GM12892 (cell line): ENCODE measurements at places on chromosomes 3 and 15.
A peak's percentile ranks its signal among the peaks of the same experiment; 100 is the strongest.

DNA sequence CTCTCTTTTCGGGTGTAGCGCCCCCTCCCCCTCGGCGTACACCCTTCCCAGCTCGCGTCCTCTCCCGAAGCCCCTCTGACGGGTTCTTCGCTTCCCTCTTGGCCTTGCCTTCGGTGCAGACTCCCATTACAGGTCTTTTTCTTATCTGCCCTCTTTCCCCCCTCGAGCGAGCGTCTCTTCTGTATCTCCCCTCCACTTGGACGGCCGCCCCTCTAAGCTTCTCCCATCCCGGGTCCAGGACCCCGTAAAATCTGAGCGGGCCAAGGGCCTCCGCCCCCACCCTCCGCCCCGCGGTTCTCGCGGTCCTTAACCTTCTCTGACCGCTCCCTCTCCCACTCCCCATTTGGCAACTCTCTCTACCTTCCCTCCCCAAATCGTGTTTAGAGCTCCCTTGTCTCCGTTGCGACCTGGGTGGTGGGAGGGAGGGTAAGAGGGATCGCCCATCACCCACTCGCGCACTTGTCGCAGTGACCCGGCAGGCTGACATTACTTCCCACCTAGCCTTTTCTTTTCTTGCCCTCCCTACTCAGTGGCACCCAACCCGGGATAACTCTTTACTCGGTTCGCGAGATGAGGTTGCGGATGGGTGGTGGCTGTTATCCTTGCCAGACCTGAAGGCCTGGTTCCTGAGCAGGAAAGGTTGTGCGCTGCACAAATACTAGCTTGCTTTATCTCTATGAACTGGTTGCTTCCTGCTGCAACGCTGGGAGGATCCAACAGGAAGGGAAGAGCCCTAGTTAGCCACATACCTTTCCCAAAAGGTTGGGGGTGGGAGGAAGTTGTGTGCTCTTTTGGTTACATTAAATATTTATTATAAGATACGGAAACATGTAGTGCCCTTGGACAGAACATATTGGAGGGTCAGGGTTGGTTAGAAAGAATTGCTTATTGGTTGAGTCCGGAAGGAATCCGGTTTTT lies 922 bp downstream of the RAB11A start:
- DNase-seq = no peak

DNA sequence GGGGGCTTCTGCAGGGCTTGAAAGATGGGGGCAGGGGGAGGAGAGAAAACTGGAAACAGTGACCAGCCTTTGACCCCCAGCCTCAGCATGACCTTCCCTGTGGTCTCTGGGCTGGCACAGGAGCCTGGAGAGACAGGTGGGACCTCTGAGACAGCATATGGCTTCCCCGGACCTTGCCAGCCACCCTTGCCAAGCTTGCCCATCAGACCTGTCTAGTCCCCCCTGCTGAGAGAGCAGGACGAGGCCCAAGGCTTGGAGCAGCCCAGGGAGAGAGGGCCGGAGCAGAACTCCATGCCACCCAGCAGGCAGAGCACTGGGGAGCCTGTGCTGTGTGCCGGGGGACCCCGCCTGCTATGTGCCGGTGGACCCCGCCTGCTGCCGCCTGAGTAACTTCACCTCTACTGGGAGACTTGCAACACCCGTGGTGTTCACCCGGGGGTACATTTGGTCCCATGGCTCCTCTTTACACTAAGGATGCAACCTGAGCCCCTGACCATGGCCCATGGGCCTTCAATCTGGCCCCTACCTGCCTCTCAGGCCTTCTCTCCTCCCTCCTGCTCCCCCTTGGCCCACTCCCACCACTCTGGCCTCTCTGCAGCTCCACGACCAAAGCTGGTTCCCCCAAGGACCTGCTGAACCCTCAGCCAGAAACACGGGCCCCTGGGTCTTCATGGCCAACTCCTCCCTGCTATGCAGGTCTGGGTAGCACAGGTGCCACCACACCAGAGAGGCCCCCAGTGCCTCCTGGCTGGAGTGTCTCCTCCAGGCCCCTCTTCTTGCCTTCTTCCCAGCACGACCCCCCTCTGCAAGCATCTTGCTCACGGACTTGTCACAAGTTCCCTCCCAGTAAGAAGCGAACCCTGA lies 21.1 kb upstream of the SLC41A3 start:
- peak; percentile 9 for DNase-seq

DNA sequence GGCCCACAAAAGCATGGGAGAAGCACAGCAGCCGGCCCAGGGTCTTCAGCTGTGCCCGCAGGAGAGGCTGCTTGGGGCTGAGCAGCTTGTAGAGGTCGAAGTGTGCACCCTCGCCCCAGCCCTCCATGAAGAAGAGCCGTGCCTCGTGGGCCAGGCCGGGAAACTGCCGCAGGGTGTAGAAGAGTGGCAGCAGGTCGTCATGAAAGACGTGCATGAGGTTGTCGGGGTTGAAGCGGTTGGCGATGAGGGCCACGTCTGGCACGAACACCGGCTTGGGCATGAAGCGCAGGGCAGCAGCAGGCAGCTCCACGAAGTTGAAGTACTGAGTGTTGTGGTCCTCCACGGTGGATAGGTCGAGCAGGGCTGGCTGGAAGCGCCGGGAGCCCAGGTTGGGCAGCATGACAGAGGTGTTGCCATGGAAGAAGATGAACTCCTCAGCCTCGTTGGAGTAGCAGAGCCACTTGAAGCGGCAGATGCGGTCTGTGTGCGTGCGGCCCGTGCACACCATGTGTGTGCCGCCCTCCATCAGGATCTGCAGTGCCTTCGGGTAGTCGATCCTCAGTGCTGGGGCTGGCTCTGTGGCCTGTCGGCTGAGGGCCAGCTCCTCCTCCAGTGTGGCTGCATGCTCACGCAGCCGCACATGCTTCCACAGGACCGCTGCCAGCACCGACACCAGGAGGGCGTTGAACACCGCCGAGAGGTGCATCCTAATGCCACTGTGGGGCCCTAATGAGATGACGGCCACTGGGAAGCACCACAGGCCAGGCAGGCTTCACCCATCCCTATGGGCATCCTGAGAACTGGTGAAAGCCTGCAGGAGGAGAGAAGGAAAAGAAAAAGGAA lies 24.9 kb downstream of the POMGNT2 start:
- no peak for DNase-seq

DNA sequence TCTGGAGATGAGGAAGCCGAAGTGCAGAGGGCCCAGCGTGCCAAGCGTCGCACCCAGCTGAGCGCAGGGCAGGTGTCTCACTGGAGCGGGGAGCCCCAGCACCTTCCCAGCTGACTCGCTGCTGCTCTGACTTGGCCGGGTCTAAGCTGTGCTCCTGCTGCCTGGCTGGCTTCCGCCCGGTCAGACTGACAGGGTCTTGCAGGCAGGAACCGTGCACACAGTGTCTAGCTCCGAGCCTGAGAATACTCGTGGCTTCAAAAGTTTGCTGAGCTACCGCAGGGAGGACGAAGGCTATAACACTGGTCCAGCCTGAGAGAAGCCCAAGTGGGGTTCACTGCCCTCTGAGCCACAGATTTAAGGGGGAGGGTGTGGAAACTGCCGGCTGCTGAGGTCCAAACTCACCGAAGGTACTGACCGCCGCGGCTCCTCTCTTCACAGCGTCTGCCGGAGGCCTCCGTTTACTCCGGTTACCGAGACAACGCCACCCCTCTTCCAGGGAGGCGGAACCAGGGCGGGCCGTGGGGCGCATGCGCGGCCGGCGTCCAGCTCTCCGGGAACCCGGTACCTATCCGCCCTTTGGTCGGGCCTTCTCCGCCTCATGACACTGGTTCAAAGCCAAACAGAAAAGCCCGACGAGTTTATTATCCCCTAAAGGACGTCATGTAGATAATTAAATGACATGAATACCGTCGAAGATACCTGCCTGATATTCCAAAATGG lies at the start of gene CFAP44:
CFAP44 (minus strand) TSS at position 443 of the 720 bp plus-strand sequence. CDS start 7,829 bp downstream, outside the sequence.
- no peak for DNase-seq

DNA sequence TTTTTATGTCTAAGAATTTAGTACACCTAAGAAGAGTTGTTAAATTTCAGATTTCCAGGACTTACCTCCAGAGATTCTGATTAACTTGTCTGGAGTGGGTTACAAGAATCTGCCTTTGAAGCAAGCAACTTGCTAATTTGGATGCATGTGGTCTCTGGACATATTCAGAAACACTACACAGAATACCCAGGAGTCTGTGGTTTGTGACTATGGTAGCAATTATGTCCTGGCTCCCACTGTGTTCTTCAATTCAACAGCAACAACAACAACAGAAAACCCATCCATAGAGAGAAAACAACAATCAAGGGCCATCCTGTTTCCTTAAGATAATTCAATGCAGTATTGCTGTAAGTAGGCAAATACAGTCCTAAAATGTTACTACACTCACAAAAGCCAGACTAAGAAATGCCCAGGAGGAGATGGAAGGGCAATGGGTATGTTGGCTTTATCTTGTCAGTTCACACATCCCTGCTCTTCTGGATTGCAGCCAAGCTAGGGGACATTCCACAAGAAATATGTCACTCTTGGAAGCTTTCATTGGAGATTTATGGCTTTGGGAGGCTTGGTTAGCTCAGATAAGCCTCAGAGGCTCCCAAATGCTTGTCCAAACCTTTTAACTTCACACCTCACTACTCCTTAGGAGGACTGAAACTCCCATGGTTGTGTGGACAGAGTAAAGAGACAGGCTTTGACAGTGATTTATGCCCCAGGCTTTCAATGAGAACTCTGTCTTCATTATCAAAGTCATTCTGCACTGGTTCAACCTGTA lies 99.4 kb upstream of the MRPL3 start:
- DNase-seq = no peak

GRCh38 chr3:46709721-46710120 lies 7.9 kb downstream of the PRSS50 start:
- peak; percentile 7 for DNase-seq

- no peak for DNase-seq
Observed at GRCh38 chr3:58071480-58071971, 63.3 kb downstream of the FLNB start.

DNA sequence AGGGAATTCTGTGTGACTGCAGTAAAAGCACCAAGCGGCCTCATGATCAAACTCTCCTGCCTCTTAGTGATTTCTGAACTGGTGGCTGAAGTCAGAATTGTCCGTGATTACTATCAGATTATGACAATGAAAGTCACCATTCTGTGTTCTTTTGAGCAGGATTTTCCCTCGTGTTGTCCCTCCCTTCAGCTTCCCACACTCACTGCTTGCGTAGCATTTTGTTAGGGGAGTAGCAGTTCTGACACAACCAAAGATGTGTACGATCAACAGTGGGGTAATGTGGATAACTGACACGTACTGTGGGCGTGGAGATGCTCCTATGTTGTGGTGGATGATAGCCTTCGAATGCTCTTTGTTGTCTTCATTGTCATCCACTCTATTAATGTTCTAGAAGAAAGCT lies 67.8 kb upstream of the ICE2 start:
- no peak for DNase-seq

DNA sequence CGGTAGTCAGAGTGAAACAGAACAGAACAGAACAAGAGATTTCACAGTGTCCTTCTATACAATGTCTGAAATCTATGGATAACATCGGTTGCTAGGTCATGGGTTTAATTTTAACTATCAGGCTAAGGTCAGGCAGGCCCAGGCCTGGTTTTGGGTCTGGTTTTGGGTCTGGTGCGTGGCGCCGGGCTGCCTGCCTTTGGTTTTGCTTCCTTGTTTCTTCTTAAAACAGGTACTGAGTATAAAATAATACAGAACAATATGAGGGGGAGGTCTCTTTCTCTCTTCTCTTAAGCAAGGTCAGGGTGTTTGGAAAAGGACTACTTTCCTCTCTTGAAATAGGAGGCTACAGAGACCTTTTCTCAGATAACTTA lies 1.4 kb downstream of the AEN start:
- DNase-seq = no peak

DNA sequence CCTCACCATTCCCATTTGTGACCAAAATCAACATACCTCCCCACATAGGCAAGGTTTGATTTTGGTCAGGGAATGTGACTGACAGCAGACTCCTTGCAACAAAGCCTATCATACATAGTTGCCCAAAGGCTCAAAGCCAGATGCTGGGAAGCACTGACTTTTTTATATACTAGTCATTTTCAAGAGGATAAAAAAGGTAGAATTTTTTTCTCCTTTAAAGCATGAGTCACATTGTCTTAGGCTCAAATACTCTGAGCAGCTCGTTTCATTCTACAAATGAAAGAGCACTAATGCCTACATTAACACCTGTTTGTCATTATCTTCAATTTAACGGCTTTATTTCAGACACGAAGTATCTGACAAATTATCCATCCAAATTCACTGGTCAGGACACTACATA lies 36.2 kb downstream of the ICE2 start:
- no peak for DNase-seq
